Inflammatory macrophage treated with lipopolysaccharide for 1 hour (primary cell): ENCODE measurements at places on chromosomes 5 and 9.

DNA sequence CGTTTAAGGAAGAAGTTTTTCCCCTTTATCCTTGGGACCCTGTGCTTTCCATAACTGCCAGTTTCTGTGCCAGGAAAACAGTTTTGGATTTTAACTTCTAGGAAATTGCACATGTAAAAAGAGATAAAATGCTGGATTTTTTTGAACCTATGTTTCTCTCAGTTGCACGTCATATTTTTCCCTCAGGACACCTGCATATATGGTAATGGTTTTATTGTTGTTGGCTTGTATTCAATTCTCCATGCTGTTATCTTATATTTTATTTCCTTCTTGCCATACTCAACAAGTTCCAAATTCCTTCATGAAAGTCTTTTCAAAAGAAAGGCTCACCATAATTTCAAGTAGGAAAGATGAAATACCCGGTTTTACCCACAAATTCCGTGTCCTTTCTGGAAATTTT lies 7.9 kb upstream of the ADAMTSL1 start:
- DNase-seq = no peak

GRCh38 chr9:80602291-80602690 lies 1030.5 kb downstream of the TLE4 start:
- no peak for DNase-seq

GRCh38 chr9:111957856-111958631 lies 61.4 kb downstream of the UGCG start:
- DNase-seq = peak; percentile 96

GRCh38 chr9:131577005-131578000 lies 32.0 kb downstream of the PRRT1B start:
- no peak for DNase-seq

- no peak for DNase-seq
These were observed 67.0 kb upstream of the TNPO1 start for GRCh38 chr5:72749362-72749997.

GRCh38 chr5:17370651-17371050 lies 127.4 kb upstream of the TAF11L2 start:
- DNase-seq = no peak

GRCh38 chr9:125431741-125432271 lies 170.2 kb downstream of the GAPVD1 start:
- DNase-seq = no peak
